ENCODE measurements at places on chromosomes 2 and 18.

DNA sequence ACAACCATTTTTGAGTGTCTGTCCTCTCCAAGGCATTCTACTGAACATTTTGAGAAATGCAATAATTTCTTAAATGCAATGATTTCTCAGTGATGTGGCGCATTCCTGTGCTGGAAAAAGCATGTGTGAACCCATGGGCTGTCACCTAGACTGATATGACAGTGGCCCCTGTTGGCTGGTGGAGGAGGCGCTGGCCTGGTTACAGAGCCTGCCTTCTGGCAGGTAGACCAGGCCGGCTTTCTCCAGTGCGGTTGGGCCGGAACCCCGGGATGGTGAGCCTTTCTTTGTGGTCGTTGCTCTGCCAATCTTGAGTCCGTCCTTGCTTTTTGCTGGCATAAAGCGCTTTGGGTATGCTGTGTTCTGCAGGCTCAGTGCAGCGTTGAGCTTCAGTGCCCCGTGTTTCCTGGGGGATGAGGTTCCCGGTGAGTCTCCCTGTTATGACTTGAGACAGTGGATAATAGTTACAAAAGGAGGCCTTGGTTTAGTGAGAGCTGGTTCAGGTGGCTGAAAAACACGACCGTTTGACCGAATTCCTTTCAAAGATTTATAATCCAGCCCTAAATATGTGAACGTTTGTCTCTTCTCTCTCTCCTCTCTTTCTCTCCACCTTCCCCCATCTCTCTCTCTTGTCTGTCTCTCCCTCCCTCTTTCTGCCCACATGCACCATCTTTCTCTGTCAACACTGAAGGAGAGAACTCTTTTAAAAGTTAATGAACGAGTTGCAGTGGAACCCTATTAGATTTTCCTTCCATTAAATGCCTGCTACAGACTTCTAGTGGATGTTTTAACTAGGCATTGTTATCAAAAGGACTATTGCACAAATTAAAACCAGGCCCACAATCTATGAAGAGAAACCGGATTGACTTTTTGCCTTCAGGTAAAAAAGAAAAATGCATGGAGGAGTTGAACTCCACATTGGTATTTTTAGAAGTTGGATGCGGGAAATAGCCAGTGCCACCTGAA, 34.0 kb downstream of the TSHZ1 start:
- DNase-seq = no peak

DNA sequence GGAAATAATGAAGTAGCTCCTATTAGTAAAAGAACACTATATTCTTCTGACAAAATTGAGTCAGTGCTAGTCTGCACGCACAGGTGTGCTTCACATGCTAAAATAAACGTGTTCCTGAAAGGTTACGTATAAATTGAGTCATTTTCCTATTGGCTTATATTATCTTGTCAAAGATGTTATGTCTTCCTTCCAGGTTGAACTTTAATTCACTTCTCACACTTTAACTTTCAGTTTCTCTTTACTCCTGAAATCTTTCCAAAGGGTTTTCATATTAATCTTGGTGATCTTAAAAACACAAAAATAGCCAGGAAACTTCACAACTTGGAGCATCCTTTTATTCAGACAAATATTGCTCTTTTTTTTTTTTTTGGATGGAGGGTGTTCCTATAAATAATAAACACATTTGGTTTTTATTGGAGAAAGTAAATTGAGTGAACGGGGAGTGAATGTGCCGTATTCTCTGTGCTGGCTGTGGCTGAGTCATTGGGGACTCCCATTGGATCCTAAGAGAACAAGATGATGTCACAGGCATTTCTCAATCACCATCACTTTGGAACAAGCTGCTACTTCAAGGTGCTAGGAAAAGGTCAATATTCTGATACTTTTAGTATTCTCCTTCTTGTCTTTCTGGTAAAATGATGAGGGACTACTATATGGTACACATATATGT, 150.2 kb upstream of the SPATS2L start:
- DNase-seq = no peak

GRCh38 chr2:16400127-16400623, 265.5 kb downstream of the CYRIA start:
- DNase-seq = no peak

DNA sequence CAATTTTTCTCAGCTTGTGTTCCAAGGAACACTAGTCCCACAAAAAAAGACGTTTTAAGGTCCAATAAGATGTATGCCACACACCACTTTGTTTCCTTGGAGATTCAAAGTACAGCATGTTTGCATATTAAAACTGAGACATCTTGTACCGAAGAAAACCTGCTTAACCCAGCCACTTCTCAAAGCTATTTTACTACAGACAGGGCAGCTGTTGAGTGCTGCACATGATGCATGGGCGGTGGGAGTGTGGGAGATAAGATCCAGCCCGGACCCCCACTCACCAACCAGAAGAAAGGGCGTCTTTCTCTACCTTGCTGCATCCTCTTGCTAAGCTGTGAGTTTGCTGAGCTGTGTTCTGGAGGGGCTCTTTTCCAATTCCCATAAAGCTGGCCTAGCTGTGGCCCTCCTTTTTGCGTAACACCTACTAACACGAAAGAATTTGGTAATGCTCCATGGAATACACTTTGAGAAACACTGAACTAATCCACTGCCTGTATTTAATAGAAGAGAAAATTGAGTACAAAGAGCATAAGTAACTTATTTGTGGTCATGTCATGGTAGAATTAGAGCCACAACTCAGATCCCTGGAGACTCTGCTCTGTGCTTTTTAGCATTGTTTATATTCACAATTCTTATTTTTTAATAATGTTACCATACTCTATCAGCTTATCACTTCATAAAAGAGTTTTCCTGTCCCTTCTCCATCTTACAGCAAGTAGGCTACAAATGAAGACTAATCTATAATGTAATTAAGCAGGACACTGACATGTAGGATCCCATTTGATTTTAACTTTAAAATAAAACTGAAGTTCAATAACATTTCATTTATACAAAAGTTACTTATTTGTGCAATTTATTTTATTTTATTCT, 90.0 kb downstream of the PLEKHM3 start:
- DNase-seq = no peak

DNA sequence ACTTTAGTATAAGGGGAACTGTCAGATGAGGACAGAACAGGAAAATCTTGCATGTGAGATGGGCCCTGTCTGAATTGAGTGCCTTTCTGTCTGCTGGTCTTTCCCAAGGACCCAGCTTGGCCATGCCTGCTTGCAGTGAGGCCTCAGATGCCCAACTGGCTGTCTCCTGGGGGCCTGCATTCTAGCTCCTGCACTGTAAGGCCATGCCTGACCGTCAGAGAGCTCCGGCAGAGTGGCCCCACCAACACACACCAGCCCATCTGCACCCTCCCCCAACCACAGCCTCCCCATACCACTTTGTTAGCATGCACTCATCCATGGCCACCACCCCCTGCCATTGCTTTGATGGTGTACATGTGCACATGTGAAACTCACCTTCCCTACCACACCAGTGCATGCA, 190.4 kb upstream of the RPRM start:
- no peak for DNase-seq

DNA sequence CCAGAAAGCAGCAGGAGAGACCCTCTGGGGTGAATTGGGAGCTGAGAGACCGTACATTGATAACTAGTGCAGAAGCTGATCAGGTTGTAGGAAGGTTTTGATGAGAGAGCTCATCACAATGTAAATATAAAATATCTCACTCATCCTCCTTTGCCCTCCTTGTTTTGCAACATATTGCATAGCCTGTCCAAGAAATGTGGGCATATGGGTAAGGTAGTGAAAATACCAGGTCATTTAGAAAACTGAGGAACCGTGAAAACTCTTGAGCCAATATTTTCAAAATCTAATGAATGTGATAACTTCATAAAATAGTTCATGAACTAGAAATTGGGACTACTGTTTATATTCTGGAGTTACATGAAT, 31.4 kb downstream of the C18orf54 start:
- DNase-seq = no peak
